ENCODE measurements at places on chromosomes 3 and 15.

DNA sequence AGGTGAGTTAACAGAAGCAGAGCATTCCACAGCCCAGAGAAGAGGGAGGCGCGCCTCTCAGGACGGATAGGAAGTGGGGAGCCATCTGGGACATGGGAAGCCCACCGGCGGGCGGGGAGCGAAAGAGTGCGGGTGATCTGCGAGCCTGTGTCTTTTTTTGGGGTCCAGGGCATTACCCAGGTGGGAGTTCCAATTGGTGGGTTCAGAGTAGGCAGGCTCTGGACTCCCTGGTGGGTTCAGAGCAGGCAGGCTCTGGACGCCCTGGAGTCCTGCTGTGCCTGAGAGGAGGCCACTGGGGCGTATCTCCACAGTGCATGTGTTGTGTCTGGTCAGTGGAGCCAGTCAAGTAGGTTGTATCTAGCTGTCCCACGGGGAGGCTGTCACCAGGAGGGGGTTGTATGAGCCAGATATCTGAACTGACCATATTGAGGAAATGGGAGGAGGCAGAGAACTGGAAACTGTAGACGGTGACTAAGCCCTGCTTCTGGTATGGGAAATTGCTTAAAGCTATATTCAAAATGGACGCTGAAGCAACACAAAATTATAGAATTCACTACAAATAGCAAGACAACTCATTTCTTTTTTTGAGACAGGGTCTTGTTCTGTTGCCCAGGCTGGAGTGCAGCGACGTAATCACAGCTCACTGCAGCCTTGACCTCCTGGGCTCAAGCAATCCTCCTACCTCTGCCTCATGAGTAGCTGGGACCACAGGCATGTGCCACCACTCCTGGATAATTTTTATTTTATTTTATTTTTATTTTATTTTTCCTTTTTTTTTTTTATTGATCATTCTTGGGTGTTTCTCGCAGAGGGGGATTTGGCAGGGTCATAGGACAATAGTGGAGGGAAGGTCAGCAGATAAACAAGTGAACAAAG, 34.5 kb upstream of the CHST2 start:
- DNase-seq, result peak; percentile 55

GRCh38 chr3:114904633-114905032, 242.5 kb downstream of the ZBTB20 start:
- no peak for DNase-seq

DNA sequence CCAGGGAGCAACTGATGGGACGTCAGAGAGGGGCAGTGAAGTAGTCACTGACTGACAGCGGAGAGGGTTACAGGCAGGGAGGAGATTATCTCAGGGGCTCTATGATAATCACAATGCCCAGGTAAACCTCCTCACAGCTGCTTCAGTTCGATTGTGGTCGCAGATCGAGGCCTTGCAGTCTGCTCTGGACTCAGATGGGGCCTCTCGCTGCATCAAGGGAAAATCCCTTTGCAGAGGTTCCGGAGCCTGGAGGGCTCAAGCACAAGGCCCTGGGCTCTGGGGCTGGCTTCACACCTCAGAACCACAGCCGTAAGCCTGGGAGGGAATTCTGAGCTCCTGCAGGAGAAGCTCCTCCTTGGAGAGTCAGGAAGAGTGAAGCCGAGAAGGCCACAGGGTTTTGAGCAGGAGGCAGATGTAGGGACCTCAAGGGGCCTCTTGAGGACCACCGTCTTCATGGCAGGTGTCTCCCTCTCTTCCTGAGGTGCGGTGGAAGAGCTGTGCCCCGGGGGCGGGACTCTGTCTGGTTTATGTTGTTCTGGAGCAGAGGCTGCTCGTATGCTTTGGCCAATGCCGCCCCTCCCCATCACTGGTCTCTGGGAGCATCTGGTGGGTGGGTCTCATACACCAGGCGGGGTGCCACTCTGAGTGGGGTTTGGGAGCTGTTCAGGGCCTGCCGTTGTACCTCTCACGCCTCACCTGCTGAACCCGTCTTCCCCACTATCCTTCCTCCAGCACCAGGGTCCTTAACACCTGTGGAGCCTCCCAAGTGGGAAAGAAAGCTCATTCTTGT, 19.5 kb upstream of the SNRPA1 start:
- DNase-seq, result no peak

DNA sequence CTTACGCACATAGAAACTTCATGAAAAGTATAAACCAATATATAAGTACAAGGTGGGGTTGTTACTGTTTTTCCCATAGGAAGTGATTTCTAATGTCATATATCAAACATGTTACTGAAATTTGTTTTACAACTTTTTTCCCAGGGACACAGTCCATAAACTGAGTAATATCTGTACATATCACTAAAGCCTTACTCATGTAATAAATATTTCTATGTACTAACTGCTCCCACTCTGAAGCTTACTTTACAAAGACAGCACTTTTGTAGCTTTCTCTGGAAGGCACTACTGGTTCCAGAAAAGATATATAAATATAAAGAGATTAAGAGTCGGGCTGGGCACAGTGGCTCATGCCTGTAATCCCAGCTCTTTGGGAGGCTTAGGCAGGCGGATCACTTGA, 91.7 kb downstream of the MYO5A start:
- no peak for DNase-seq

DNA sequence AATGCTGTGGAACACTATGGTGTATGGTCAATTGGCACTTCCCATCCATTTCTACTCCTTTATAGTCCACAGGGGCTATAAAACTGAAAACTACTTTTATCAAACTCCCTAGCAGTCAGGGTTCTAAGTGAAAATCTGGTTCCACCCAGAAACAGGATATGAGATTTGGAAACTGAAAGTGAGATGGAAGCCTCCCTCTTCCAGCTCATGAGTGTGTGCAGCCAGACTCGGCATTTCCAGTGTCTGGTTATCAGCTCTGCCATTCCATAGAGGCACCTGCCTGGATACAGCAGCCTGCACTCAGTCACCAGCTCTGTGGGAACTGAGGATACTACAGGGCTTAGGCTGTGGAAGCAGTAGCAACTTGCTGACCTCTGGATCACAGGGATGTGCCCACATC, 14.7 kb upstream of the PLA2G4F start:
- DNase-seq, result no peak

DNA sequence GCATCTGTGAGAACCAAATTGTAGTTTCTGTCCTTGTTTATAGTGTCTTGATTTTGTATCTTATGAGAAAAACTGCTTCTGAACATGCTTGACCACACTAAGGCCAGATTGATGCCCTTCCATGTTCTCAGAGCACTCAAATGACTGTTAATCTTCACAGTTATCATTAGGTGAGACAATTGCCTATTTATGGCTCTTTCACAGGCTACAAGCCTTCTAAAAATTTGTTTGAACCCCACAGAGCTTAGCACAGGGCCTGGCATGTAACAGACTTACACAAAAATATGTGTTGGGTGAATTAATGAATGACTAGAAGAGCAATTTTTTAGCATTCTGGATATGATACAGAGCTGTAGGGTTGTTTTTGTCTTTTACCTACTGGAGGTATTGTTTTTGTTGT, 43.1 kb downstream of the BTLA start:
- DNase-seq, result no peak

DNA sequence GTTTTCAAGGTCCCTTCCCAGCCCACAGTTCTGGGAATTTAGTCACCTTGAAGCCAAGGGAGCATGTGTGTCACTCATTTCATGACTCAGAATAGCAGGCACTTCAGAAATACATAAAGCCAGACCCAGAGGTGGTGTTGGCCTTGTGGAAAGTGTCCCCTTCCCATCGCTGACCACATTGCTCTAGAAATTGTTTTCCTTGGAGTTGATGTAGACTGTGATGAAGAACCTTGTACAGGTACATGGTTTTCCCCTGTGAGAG, 158.8 kb downstream of the SLCO3A1 start:
- DNase-seq, result no peak

GRCh38 chr15:77208241-77208640, 137.3 kb upstream of the TSPAN3 start:
- DNase-seq, result no peak

DNA sequence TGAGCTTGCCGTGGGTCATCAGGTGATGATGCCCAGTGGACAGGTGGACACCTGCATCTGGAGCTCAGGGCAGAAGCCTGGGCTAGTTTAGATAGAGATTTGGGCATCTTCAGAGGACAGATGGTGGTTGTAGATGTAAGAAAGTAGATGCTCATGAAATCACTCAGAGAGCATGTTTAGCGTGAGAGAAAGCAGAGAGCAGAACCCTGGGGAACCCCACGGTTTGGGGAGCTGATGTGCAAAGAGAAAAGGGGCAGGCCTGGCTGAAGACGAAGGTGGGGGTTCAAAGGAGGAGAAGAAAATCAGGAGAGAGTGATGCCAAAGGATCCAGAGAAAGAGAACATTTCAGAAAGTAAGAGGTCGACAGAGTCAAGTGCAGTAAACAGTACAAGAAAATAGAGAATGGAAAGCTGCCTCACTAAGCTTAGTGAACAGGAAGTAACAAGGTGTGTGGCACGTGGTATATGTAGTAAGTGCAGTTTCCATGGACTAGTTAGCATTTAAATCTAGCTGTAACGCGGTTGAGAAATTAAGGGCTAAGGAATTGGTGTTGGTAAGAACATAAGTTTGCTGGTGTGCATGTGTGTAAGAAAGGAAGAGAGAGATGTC, 13.5 kb downstream of the TIGIT start:
- DNase-seq, result no peak

DNA sequence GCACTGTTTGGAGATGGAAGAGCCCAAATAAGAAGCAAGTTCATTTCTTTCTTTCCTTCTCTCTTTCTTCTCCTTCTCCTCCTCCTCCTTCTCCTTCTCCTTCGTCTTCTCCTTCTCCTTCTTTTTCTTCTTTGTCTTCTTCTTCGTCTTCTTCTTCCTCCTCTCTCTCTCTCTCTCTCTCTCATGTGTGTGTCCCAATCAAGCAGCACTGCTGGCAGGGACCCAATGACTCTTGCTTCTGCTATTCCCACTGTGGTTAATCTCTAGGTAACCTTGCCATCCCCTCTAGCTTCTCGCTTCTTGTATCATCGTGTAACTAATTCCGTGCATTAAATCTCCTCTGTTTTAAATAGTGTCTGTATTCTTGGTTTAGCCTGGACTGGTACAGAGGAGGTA, 26.1 kb upstream of the ZNF280D start:
- DNase-seq, result peak; percentile 60

DNA sequence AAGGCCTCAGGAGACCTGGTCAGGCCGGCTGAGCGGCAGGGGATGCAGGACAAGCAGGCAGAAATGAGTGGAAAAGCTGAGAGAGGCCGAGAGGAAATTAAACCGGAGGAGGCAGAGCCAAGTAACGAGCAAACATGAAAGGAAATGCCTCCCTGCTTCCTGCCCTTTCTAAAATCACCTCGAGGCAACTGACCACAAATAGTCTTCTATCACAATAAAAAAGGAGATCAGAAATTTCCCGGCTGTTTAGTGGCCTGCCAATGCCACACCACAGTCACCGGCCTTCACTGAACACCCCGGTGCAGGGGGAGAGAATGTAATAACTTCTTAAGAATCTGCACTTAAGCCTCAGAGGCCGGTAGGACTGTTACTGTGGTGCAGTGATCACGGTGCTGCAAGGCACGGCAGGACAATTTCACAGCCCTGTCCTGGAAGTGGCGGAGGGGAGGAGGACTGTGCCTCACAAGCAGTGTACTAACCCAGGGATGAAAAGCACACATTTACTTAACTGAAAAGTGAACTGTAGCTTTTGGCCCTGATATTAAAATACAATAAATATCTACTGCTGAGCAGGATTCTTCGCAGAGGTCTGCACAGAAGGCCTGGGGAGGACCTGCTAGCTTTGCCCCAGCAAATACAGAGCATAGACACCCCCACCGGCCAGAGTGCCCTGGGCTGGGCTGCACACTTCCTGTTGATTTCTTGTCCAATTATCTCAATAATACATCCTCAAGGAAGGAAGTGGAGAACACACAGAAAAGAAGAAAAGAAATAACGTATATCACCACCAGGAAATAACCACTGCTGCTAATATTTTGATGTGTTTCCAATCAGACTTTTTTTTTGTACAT, 183.5 kb upstream of the NSMCE3 start:
- DNase-seq, result no peak

- no peak for DNase-seq
Observed at GRCh38 chr15:99434506-99435112, 131.2 kb upstream of the MEF2A start.

DNA sequence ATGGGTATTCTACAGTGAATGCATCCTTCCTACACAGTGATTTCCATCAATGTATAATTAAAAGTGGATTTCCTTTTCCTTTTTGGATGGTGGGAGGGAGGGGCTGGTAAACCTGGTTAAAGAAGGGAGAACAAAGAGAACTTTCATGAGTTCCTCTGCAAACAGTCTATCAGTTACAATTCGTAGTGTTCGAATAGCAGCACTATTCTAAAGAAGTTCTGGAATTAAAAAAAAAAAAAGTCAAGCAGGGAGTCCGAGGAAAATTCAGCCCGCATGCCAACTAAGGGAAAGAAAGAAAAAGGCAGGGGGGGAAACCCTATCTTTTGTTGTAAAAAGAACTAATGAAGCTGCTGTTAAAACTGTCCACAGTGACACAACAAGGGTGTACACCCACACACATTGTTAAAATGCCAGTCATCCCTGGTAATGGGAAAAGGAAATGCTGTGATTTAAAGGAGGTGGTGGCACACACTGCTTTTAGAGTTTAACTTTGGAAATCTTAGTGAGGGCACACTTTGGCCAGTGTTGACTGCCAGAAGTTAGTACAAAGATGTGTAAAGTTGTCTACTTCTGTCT, 521.2 kb downstream of the ZIC1 start:
- DNase-seq, result peak; percentile 30

DNA sequence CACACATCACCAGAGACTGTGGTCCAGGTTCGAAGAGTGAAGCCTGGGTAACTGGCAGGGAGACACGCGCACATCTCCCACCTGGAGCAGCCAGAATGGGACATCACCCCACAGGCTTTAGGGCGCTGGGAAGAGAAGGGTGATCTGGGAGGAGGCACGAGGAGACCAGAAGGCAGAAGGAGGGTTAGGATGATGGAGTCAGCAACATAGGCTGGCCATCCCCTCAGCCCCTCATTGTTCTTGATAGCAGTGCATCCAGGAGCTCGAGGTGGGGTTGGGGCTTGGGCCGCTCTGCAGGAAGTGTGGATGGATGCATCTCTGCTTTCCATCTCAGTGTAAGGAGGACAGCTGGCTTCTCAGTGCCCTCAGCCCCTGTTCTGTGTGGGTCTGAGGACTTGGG, 15.2 kb downstream of the PLA2G4F start:
- no peak for DNase-seq

DNA sequence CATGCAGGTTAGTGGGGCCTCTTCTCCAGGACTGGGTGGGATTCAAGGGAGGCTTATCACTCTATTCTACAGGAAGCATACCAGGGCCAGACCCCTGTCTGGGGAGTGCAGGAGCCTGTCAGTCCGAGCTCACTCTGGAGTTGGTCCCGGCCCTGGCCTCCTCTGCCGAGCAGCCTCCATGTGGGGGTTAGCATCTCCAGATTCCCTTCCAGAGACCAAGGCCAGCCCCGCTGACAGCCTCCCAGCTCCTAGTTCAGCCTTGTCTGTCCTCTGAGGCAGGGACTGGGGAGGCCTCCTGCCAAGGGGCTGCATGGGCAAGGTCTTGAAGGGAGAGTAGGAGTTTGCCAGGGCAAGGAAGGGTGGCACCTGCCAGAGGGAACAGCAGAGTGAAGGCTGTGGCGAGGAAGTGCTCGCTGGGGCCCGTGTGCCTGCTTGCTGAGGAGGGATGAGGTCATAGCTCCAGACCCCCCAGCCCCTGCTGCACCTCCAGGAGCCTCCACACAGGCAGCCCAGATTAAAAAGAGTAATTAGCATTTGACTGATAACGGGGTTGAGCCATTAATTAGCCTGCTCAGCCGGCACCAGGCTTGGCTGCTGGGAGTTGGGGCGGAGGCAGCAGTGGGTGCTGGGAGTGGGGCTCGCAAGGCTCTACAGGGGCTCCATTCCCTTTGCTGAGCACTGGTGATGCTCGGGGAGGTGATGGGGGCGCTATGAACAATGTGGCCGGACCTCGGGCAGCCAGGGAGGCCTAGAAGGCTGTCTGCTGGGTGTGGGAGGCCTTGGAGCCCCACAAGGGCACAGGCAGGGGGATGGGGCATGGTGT, 54.3 kb downstream of the DNAJB8 start:
- no peak for DNase-seq
